ENCODE measurements at places on chromosomes 2 and 18.

DNA sequence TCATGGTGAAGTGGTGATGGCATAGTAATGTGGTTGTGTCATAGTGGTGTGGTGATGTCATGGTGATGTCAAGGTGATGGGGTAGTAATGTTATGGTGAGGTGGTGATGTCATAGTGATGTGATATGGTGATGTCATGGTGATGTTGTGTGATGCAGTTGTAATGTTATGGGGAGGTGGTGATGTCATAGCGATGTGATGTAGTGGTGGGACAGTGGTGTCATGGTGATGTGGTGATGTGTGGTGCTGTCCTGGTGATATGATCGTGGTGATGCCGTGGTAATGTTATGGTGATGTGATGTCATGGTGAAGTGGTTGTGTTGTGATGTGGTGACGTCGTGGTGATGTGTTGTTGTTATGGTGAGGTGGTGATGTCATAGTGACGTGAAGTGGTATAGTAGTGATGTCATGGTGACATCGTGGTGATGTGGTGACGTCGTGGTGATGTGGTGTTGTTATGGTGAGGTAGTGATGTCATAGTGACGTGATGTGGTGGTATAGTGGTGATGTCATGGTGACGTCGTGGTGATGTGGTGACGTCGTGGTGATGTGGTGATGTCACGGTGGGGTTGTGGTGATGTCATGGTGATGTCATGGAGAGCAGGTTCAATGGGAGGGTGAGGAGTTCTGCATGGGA, 242.7 kb upstream of the MYT1L start:
- DNase-seq, result no peak

- no peak for DNase-seq
Measured at GRCh38 chr2:112765251-112765650, 842 bp upstream of the CKAP2L start.

- no peak for DNase-seq
Measured at GRCh38 chr2:231191896-231192872, 6.2 kb upstream of the ARMC9 start.

DNA sequence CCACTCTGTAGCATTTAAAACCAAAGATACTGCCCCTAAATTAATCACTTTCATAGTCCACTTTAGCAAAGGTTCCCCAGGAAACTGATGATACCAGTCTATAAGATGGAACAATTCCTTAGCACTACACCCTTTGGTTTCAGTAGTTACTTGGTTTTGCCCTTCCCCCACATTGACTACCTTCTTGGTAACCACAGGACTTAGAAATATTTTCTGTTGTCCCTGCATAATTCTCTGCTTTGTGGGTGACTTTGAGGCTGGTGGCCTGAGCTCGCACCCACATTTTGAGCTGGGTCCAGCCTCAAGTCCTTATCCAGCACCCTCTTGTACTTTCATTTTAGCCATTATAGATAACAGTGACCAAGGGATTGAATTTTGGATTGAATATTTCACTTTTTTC, 23.1 kb downstream of the ELP2 start:
- DNase-seq, result no peak

DNA sequence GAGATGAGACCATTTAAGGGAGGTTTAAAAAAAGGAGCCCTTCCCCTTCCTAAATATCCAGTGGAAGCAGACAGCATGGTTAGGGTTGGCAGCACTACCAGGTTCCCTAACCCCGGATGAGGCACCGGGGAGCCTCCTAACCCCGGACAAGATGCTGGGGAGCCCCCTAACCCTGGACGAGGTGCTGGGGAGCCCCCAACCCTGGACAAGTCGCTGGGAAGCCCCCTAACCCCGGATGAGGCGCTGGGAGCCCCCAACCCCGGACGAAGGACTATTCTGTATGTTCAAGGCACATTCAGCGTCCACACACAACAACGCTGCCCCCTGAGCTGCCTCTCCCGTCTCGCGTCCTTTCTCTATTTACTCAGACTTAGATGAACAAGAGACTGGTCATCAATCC, 51.9 kb downstream of the ANKMY1 start:
- no peak for DNase-seq

GRCh38 chr2:191676790-191677645, 918 bp upstream of the NABP1 start:
- no peak for DNase-seq

GRCh38 chr2:79041032-79041448, 15.5 kb downstream of the REG3G start:
- no peak for DNase-seq

DNA sequence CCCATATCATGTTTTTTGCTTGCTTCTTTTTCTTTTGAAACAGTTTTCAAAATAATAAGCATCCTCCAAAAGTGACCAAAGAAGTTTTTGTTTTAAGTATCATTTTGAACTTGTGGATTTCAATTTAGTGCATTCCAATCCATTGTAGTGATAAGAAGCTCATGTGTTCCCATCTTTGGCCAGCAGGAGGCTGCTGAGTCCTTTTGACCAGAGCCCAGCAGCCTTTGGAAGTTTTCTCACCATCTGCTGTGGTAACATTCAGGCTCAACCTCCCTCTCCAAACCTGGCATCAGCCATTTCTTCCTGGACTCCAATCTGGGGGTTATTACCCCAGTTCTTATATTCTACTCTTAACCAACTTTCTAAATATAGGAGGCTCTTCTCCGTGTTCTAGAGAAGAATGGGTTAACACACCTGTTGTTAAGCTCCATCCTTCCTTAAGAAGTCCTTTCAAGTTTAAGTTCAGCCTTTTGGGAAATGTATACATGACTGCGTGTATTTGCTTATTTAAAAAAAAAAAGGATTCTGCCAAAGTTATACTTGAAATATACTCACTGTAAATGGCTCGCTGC, 39.0 kb upstream of the MAL start:
- DNase-seq, result no peak

GRCh38 chr2:168120310-168120709, 127.1 kb downstream of the STK39 start:
- DNase-seq, result no peak

DNA sequence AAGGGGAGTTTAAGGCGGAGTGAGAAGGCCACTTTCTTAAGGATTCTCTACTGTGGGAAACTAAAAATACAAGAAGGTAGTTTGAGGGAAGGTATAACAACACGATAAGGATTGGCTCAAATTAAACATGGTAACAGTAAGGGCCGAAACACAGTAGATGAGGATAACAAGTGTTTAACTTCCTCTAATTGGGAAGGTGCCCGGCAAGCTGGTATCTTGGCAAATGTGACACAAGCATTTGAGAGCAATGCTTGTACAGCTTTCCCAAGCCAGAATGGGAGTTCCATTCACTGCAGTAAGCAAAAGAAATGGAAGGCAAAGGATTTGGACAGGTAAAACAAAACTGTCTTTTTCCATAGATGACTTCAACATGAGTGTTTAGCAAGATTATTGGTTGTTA, 19.8 kb downstream of the USP40 start:
- no peak for DNase-seq

DNA sequence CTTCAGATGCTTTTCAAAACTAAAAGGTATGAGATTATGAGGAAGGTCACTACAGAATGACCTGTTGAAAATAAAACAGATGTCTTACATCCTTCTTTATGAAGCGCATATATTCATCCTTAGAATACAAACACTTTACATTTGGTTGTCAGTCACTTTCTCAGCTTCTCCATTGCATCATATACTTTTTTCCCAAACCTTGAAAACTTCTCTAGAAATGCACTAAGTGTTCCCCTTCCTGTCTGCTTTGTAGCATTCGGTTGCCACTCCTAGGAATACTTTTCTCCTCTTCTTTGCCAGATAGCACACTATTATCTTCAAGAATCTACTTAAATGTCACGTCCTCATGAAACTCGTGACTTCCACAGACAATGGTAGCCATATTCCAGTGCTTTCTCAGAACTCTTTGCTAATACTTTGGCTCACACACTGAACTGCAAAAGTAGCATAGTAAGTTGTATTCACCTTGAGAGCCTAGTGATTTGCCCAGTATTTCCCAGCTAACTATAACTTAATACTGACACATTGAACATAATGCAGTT, 27.6 kb downstream of the DSC1 start:
- no peak for DNase-seq

GRCh38 chr2:109419960-109420370, 193.8 kb downstream of the SEPTIN10 start:
- no peak for DNase-seq

GRCh38 chr2:150620855-150621254, 133.4 kb upstream of the RND3 start:
- no peak for DNase-seq

DNA sequence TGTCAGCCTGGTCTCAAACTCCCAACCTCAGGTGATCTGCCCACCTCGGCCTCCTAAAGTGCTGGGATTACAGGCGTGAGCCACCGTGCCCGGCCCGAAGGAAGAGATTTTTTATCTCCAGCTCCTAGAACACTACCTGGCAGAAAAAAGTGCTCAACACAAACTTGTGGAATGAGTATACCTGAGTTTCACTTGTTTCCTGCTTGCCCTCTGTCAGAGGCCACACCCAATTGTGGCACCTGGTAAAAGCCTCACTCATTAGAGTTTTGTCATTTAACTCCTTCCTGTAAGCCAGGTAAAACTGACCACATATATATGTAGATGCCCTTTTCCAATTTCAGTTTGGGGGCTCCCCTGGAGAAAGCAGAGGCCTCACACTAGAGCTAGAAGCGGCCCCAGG, 42.2 kb upstream of the RTN4 start:
- DNase-seq, result no peak

- no peak for DNase-seq
Measured at GRCh38 chr2:109175350-109175678, 46.3 kb downstream of the SH3RF3 start.

DNA sequence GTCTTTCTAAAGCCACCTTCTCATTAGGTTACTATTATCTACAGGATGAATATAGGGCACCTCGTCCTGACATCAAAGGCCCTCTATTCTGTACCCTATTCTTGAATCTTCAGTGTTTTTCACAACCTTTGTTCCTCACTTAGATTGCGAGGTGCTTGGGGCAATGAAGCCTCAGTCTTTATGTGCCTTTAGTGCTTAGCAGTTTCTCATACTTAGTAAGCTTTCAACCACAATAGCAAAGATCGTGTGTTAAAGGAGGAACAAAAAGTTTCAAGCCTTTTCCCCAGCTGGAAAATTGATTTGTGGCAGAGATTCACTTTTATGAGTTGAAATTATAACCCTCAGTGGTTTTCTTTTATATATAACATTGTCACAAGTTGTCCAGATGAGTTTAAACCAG, 226.9 kb downstream of the MYO3B start:
- DNase-seq, result no peak

GRCh38 chr2:120237491-120237902, 14.3 kb upstream of the TMEM185B start:
- no peak for DNase-seq

GRCh38 chr2:27379836-27380625, 503 bp downstream of the ZNF513 start:
- DNase-seq, result no peak

GRCh38 chr18:23397907-23398306, 55.2 kb upstream of the RIOK3 start:
- DNase-seq, result no peak

GRCh38 chr2:120283649-120284048, 31.0 kb downstream of the RALB start:
- DNase-seq, result no peak

- no peak for DNase-seq
Measured at GRCh38 chr2:23561088-23561487, 176.1 kb downstream of the KLHL29 start.

- DNase-seq, result no peak
Measured at GRCh38 chr2:18505703-18506341, 54.6 kb downstream of the RDH14 start.

GRCh38 chr2:26623541-26624495, 17.3 kb downstream of the CIB4 start:
- no peak for DNase-seq

GRCh38 chr2:64794426-64794995, 140.8 kb upstream of the SERTAD2 start:
- DNase-seq, result no peak

Measured in stimulated activated CD4-positive, alpha-beta T cell treated with anti-CD3 and anti-CD28 coated beads, Interleukin-15, amount 100 ng/mL, for 1 hour (primary cell).